ENCODE measurements at places on chromosomes 7 and 10.

GRCh38 chr7:123770378-123770777 lies 21.6 kb upstream of the WASL start:
- peak; percentile 15 for DNase-seq

- DNase-seq, result no peak
Measured at GRCh38 chr10:100763043-100763747, 17.8 kb downstream of the PAX2 start.

- DNase-seq, result no peak
Measured at GRCh38 chr10:83990126-83990525, 149.2 kb upstream of the GHITM start.

DNA sequence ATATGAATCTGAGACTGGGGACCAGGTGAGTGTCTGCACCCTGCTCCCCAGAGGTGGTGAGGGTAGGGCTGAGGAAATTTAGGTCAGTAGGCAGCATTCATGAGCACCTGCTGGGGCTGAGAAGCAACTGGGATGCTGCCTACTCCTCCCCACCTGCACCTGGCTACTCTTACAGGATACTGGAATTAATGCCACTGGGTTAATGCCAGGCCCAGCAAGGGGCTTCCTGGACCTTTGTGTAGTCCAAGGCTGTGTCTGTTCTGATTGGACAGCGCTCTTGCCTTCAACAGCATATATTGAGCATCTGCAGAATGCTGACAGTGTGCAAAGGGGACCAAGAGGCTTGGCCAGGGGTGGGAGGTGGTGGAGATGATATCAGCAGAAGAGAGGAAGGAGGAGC lies 32.1 kb downstream of the ADCYAP1R1 start:
- no peak for DNase-seq

- DNase-seq, result no peak
Measured at GRCh38 chr10:12699258-12699700, 302.2 kb downstream of the CCDC3 start.

DNA sequence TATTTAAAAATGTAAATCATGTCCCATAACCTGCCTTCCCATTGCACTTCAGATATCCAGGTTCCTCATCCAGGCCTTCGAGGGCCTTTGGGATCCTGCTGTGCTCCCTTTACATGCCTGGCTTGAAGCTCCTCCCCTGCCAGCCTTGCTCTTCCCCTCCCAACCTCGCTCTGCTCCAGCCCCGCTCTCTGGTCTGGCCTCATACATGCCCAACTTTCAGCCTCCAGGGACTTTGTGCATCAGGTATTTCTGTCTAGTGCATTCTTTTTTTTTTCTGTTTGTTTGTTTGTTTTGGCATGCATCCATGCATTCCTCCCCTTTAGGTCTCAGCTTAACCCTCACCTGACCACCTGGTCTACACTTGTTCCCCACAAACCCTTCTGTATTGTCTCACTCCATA lies 160.3 kb downstream of the SNX10 start:
- peak; percentile 62 for DNase-seq

DNA sequence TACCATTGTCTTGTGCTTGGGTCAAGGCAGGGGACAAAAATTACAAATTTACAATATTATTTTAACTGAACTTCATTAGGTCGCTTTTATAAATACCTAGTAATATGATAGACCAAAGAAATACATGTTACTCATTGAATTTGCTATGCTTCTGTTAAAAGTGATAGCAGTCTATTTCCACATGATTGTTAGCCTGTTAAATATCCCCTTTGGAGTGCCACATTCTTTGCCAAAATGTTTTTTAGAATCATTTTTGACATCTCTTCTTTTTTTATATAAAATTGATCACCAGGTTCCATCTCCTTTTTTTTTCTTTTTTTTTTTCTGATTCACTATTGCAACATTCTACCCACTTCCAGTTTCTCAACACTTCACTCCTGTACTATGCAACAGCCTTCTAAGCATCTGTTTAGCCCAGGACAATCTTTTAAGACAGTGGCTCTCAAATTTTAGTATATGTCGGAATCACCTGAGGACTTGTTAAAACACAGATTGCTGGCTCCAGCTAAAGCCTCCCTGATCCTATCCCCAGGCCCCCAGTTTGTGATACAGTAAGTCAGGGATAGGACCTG lies 16.4 kb upstream of the NDUFA5 start:
- no peak for DNase-seq

DNA sequence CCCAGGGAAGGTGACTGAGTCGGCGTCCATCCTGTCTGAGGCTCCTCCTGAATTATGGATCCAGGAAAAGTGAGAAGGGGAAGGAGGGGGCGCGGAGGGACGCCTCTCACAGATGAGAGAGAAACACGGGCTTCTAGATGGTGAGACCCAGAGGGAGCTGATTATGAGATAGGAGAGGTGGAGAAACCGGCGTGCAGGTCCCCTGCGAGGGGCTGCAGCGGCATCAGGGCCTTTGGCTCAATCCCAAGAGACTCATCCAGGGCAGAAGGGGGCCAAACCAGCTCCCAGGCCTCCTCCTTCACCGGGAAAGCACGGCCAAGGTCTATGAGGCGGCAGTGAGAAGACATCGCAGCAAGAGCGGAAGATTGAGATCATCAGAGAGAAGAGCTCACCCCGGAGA lies 70.8 kb downstream of the TCERG1L start:
- no peak for DNase-seq

DNA sequence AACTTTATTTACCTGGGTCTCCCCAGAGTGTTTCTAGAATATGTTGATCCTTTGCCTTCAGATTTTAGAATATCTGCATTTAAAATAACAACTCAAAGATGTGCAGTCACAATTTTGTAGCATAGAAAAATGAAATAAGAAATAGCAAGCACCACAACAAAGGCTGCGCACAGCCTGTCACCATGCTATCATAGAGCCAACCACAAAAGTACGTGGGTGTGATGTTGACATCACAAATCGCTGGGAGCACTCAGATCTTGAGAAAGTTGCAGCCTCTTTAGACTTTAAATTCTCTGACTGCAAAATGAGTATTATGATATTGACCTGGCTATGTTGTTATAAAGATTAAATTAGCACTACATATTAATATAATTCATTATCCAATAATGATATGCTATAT lies 177.9 kb downstream of the TNS3 start:
- no peak for DNase-seq

GRCh38 chr10:1120306-1120705 lies 64.1 kb downstream of the WDR37 start:
- no peak for DNase-seq

- no peak for DNase-seq
Measured at GRCh38 chr7:44608916-44609648, 2.7 kb downstream of the OGDH start.

DNA sequence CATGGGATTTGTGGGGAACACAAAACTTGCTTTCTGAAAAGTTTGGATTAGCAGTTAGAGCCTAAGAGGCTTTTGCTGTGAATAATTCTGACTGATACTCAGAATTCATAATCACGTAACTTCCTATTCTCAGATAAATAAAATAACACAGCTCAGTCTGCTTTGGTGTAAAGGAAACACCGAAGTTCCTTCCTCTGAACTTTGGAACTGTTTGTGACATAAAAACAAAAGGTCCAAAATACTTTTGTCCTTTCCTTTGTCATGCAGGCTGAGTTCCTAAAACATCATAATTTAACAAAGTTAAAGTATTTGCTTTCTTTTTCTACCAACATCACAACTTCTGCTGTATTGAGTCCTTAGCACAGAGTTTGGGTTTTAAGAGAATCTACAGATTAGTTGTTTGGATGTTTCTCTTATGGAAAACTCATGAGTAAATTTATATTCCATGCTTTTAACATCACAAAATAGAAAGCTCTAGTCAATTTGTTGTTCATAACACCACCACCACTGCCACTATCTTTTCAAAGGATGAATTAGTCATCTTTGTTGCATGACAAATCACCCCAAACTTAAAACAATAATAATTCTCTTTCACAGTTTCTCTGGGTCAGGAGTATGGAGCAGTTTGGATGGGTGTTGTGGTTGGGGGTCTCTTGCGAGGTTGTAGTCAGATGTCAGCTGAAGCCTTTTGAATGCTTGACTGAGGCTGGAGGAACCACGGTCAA lies 123.4 kb downstream of the REEP3 start:
- no peak for DNase-seq

- DNase-seq, result no peak
Measured at GRCh38 chr10:63054889-63055611, 78.1 kb upstream of the NRBF2 start.

GRCh38 chr10:130432850-130433249 lies 296.7 kb downstream of the GLRX3 start:
- no peak for DNase-seq

DNA sequence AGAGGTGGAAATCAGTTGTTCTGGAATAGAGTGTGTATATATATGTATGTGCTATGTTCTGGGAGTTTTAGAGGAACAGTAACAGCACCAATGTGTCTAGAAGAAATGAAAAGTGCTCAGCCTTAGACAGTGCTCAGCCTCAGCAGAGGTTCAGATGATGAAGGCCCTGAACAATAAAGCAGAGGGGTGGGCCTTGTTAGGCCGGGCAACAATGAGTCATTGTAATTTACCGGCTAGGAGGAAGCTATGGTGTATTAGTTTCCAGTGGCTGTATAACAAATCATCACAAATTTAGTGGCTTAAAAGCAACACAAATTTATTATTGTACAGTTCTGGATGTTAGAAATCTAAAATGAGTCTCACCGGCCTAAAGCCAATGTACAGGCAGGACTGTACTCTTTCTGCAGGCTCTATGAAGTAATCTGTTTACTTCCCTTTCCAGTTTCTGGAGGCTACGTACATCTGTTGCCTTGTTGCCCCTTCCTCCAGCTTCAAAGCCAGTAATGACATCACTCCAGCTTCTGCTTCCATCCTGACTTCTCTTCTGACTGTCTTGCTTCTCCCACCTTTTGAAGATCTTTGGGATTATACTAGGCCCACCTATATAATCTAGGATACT lies 84.6 kb downstream of the CH25H start:
- no peak for DNase-seq

DNA sequence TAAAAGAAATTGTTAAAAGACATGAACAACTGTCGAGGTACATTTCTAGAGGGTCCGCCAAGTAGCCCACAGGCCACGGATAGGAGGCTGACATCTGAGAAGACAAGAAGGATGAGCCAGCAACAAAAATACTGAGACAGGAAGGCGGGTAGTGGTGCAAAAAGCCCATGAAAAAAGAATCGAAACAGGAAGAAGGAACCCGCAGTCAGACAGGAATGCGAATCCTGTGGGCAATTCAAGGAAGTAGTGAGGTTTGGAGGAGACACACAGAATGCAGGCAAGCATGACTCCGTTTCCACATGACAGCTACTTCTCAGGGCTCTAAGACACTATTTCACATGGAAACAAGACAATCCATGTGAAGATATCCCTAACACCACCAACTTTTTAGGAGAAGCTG lies 125.2 kb downstream of the DOCK4 start:
- DNase-seq, result no peak

DNA sequence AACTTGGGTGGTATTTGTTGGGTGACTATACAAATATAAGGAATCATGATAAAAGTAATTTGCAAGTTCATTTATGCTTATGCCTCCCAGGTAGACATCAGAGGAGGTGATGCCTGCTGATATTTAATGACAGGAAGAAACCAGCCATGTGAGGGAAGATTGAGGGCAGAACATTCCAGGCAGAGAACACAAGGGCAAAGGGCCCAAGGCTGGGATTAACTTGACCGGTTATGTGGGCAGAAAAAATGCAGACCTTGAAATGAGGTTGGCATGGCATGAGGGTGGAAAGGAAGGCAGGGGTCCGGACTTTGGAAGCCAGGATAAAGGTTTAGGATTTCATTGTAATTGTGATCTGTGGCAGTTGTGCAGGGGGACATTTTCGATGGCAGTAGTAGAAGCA lies 68.0 kb upstream of the MTPN start:
- no peak for DNase-seq

DNA sequence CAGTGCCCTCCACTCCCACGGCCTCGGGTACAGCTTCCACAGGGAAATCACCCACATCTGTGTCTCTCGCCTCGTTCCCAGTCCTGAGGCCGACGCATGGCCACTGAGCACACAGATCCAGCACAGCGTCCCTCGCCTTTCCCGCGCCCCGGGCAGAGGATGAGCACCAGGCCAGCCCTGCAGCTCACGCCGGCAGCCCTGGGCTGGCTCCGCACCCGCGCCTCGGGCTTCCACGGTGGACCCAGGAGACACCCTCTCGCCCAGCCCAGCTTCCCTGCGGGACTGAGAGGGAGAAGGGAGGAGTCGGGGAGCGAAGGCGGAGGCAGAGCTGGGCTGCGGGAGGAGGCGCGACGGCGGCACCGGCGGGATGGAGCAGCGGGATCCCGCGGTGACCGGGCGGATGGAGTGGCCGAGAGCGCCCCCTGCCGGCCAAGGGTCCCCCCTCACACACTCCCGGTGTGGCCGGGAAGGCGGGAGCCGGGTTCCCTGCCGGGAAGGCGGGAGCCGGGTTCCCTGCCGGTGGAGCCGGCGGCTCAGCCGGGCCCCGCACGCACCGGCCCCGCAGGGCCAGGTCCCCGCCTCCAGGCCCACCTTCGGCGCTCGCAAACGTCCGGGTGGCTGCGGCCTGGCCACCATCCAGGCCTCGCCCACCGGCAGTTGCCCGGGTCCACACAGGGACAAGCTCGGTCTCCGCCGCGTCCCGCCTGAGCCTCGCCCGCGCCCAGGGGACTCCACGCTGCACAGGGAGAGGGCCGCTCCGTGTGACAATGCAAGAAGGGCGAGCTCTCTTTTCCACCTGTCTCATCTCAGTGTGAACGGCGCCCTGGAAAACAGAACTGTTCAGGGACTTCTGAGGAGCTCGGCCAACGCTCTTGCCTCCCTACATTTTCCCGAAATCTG lies 110.3 kb upstream of the LANCL2 start:
- DNase-seq, result peak; percentile 77

GRCh38 chr10:96376483-96376882 lies 17.7 kb upstream of the OPALIN start:
- DNase-seq, result no peak

DNA sequence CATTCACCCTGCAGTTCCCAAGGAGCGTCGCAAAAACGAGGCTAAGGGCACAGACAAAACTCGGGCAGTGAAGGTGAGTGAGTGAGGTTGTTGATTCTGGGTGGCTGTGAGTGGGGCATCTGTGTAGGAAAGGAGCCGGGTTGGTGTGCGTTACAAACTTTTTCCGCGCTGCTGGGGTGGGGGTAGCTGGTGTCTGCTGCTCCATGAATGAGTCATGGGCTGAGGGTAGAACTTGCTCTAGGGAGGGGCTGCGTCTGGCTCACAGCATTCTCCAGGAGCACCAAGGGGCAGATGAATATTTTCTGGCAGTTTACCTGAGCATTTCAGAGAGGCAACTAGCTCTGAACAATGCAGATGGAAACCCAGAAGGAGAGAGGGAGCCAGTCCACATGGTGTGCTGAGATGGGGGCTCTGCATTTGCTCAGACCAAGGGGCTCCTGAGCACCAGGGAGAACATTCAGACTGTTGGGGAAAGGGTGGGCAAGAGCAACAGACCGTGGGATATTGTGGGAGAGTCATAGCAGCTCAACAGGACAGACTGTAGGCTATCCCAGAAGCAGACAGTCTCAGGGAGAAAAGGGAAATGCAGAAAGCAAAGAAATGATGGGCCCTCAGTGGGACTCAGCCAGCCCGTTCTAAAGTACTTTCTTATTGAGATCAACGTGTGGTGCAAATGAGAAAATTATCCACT lies 18.8 kb downstream of the NOBOX start:
- DNase-seq, result no peak
